Activated gamma-delta T cell treated with Interleukin-2 at 50 U/mL for 16 hours (primary cell): ENCODE measurements at places on chromosomes 7 and 10.

DNA sequence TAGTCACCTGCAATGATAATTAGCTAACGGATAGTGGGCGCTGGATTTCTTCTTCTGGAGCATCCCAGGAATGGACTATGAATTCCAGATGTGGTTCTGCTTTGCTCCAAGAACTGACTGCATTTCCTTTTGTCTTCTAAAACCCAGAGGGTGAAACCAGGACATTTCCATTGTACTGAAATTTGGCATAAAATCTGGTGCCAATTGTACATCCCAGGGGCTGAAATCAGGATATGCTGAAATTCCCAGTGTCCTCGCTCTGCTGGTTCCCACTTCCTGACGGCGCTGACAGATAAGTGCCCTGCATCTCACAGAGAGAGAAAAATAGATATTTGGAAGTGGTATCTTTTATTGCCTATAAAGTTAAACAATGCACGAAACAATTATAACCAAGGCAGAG, 31.9 kb downstream of the RBM20 start:
- no peak for DNase-seq

GRCh38 chr10:128710098-128710797, 584.0 kb upstream of the MKI67 start:
- DNase-seq, result no peak

DNA sequence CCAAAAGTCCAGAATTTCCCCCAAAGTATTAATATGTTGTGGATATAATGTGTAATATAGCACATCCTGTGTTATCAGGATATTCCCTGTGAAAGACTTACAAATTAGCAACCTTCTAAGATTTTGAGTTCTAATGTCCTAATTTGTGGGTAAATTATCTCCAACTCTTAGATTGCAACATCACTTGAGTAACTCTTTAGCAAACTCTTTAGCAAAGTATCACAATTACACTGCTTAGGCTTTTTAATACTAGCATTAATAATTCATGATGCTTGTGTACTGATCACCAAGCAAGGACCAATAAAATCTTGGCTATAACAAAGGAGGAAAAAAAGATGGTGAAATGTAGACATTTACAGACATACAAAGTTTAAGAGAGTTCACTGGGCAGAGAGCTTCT, 27.7 kb downstream of the HIP1 start:
- no peak for DNase-seq

DNA sequence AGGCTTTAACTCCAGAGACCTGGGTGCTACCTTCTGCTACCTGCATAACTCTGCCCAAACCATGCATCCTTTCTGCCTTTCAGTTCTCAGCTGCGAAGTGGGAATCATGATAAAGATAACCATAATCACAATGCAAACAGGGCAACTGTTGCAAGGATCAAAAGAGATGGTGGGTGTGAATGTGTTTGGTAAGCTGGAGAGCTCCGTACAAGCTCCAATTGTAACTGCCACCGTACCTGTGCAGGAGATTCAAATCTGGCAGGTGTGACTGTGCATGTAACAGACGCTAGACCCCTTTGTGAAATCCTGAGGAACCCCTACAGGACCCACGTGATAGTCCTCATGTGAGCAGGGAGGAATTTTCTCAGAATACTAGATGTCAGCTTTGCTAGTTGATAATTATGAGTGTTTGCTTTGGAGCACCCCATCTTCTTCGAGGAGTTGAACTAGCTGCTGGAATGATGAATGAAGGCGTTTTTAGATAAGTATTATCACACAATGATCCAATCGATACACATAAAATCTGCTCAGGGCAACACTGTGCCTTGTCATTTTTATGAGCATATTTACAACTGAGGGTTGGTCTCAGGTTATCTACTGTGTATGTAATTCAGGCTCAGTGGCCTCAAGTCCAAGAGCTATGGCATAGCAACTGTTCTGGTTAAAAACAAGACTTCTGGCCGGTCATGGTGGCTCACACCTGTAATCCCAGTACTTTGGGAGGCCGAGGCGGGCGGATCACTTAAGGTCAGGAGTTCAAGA, 15.4 kb upstream of the FRAT2 start:
- no peak for DNase-seq

DNA sequence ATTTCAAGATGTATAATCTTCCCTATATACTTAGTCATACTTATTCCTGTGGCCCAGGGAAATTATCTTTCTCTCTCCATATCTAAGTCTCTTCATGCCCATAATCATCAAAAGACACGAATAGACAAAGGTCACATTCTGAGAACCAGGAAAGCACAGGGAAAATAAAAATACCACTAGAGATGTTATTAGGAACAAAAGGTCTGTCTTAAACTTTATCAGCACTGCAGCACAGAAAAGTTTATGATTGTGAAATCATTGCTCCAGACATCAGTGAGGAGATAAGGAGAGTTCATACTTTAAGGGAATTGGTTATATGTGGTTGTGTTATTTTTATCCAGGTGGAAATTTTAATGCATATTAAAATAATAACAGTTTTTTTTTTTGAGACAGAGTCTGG, 974.6 kb upstream of the CELF2 start:
- DNase-seq, result no peak

- no peak for DNase-seq
These were observed 224.5 kb downstream of the LRMDA start for GRCh38 chr10:75655791-75656451.

GRCh38 chr10:102835007-102835482, 2.2 kb downstream of the CYP17A1 start:
- DNase-seq, result peak; percentile 72

DNA sequence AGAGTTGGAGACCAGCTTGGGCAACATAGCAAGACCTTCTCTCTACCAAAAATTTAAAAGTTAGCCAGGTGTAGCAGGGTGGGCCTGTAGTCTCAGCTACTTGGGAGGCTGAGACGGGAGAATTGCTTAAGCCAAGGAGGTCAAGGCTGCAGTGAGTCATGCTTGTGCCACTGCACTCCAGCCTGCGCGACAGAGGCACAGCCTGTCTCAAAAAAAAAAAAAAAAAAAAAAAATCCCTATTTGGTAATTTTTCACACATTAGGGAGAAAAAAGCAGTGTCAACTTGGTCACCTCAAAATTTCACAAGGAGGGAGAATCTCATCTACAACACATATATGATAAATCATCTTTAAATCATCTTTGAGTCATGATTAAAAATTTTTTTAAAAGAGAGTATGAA, 6.4 kb upstream of the ZNF398 start:
- no peak for DNase-seq

GRCh38 chr7:158192184-158192835, 395.3 kb downstream of the PTPRN2 start:
- no peak for DNase-seq

DNA sequence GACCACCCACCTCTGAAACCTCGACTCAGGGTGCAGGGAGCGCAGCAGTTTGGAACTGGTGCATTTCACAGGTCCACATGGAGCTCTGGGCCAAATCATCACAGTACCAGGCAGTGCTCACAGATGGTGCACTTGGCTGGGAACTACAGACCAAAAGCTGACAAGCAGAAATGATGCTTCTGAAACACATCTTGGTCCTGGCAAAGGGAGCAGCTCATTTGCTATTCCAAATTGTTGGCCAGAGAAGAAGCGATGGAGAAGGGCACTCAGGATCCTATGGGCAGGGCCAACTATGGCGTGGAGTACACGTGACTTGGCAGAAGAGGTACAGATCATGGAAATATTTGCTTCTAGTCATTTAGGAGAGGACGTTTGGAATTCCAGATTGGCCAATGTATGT, 383.9 kb downstream of the CALN1 start:
- DNase-seq, result no peak

DNA sequence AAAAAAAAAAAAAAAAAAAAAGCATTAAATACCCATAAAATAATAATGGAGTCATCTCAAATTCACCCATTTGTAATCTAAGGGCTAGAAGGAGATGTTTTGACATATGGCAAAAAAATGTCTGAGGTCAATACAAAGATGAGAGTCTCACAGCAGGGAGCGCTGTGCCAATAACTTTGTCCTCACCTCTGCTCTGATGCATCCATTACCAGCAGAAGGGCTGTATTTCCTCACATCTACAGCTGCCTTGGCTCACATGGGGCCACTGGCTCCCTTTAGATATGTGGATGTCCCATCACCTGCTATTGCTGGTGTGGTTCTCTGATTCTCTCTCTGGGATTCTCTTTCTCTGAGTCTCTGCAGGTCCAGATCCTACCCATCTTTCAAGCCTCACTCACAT, 90.3 kb upstream of the FAM133B start:
- DNase-seq, result no peak

- no peak for DNase-seq
These were observed 8.1 kb downstream of the ATP5MF start for GRCh38 chr7:99457650-99458493.

DNA sequence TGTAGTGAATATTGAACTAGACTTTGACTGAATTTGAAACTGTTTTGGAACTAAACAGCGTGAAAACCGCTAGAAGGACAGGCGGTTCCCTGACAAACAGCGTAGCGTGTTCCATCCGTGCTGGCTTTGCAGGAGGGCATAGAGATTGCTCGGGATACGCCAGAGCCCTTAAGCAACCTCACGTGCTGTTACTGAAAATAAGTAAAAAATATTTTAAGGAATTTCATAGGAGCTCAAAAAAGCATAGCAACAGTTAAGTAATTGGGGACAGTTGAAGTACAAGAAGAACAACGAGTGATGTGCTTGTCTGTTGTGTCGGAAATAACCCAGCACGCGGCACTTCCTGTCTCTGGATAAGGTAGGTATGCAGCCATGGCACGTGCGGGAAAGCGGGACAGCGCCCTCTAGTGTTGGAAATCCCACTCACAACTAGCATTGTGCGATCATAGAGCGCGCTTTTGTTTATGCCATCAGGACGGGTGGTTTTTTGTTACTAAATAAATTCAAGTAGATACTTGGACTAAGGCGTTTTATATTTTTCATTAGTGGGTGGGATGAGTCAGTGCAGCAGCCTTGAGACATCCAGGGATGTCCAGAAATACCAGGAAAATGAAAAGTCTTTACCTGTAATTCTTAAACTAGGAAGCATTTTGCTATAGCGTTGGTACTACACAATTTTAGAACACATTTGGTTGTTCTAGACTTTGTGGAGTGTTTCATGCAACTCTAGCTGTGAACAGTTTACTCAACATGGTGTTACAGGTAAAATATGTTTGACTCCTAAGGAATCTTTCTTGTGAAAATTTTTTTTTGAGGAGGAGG, 50.4 kb downstream of the DNAJB6 start:
- peak; percentile 88 for DNase-seq

GRCh38 chr10:35633006-35633980, 8.8 kb downstream of the FZD8 start:
- DNase-seq, result no peak

GRCh38 chr10:130234171-130234965, 98.2 kb downstream of the GLRX3 start:
- DNase-seq, result no peak

- no peak for DNase-seq
These were observed 52.3 kb downstream of the JMJD1C start for GRCh38 chr10:63413429-63413828.

DNA sequence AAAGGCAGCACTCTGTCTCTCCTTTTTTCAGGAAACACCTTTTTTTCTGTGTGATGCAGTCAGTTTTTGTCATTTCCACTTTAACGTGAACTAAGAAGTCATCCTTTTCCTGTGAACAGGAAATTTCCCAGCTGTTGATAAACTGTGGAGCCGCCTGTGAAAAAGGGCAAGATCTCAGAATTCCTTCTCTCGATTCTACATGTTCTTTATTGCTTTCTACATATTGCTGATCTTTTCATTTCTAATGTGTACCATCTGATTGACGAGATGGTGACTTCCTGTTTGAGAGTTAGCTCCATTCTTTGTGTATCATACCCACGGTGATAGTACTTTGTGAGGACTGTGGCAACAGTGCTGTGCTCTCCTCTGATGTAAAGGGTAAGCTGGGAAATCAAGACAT, 50.4 kb downstream of the ADD3 start:
- no peak for DNase-seq

DNA sequence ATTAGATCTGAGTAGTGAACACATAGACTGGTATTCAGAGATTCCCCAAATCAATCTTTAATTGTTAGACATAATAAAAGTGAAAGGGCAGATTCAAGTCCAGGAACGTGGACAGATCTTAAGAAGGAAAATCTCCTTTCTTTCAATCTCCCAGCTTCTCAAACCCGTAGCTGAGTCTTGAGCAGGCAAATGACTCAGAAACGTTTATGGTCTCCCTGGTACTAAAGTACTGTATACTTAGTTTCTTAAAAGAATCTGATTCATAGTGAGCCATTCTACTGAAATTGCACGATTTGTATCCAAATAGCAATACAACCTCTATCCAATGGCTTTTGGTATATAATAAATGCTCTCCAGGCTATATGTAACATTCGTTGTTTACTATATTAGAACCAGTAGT, 140.4 kb upstream of the RHEB start:
- DNase-seq, result no peak

- DNase-seq, result no peak
These were observed 80.7 kb upstream of the HDAC9 start for GRCh38 chr7:18414885-18415284.

DNA sequence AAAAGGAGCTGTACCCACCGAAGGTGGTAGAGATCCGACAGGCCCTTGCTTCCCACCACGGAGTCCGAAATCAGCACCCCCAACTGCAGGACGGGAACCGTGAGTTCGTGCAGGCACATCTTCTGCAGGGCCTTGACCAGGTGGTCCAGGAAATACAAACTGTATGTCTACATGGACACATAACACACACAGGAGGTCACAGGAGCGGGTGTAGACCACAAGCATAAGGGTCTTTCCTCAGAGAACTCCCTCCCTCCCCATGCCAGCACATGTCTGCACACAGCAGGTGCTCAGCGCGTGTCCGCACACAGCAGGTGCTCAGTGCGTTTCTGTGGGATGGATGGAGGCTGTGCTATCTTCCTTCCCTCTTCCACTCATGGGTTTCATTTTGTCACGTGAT, 69.7 kb downstream of the CFAP46 start:
- no peak for DNase-seq

DNA sequence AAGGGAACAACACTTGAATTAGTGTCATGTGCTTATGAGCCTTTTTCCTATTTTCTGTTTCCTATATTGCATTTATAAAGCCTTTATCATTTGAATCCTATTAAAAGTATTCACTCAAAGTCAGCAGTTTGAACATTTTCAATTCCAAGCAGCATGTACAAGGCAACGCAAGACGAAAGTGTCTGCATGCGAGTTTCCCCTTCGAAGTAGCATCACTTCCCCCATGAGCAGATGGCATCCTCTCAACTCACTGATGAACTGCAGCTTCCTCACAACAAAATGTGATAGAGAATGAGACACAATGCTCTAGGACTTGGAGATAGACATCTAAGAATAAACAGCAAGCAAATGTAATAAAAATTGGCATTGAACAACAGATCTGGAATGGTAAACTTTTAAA, 270.7 kb downstream of the PRPF18 start:
- no peak for DNase-seq

DNA sequence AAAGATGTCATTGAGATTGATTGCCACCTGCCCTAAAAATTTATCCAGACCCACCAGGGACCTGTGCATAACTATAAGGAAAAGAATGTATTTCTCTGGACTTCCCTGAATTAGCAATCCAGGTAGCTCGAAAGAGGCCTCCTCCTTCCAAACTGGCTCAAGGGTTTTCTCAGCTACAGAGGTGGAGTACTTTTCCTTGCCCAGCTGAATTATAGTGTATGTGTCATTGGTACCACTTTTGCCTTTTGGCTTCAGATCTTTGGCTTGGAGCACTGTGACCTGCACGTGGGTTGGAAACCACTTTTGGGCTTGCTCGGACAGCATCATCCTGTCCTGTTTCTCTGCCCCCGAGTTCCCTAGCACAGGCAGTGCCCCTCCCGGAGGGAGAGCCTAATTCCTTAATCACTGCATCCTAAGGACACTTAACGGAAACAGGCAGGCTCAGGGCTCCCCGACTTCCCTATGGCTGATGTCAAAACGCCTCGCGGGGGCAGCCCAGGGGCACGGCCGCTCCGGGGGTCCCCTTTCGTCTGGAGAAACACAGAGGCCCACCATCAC, 825 bp downstream of the RAB11FIP2 start:
- DNase-seq, result peak; percentile 10
